ENCODE measurements at places on chromosomes 1 and 21.
A peak's percentile ranks its signal among the peaks of the same experiment; 100 is the strongest.

- DNase-seq, result no peak
These were observed 141.8 kb downstream of the CTH start for GRCh38 chr1:70552662-70553566.

- DNase-seq, result peak; percentile 42
These were observed 12.8 kb upstream of the ZSCAN20 start for GRCh38 chr1:33459691-33460090.

GRCh38 chr21:43937891-43938309, 72.9 kb downstream of the AGPAT3 start:
- no peak for DNase-seq

DNA sequence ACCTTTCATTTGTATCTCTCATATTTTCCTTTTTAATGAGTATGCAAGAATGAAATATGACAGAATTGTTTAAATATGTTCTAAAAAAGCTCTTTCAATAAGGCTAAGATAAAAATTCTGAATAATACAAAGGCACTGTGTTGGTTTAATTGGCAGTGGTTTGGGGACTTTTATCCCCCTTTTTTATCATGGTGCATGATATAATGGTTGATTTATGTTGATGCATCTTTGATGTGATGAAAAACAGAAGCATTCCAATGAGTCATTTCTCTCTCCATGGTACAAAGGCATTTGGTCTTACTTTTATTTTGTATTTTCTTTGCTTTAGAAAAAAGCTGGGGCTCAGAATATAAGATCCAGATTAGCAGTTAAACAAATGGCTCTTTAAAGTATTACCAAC, 127.2 kb upstream of the GREM2 start:
- no peak for DNase-seq

GRCh38 chr1:228212966-228213844, 5.4 kb downstream of the OBSCN start:
- DNase-seq, result peak; percentile 96

DNA sequence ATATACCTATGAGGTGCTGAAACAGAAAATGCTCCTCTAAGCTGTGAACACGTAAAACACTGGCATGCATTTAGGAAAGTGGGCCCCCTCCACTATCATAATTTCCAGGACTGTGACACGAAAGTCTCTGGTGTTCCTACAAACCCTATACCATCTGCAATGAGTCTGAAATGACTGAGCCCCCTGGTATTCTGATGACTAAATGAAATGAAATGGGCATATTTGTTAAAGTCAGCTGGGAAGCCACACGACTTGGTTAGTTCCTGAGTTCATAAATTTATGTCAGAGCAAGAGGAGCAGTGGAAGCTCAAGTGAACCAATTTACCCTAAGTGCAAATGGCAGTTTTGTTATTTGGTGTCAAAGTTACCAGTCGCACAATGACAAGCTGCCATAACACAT, 182.3 kb downstream of the KCTD3 start:
- no peak for DNase-seq

DNA sequence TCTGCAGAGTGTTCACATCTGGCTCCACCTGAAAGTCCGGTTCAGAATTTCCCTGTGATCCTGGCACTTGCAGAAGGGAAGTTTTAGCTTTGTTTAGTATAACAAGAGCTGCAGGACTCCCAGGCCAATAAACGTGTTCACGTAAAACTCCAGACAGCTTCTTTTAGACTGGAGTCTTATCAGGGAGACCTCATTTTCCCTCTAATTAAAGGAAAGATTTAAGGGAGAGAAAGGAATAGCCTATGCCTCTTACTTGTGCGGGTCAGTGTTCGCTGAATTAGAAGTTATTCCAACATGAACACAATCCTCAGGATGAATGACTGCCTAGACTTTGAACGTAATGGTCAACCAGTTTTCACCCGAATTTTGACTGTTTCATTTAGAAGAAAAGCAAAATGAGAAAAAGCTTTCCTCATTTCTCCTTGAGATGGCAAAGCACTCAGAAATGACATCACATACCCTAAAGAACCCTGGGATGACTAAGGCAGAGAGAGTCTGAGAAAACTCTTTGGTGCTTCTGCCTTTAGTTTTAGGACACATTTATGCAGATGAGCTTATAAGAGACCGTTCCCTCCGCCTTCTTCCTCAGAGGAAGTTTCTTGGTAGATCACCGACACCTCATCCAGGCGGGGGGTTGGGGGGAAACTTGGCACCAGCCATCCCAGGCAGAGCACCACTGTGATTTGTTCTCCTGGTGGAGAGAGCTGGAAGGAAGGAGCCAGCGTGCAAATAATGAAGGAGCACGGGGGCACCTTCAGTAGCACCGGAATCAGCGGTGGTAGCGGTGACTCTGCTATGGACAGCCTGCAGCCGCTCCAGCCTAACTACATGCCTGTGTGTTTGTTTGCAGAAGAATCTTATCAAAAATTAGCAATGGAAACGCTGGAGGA, 202.1 kb upstream of the SGIP1 start:
- no peak for DNase-seq

DNA sequence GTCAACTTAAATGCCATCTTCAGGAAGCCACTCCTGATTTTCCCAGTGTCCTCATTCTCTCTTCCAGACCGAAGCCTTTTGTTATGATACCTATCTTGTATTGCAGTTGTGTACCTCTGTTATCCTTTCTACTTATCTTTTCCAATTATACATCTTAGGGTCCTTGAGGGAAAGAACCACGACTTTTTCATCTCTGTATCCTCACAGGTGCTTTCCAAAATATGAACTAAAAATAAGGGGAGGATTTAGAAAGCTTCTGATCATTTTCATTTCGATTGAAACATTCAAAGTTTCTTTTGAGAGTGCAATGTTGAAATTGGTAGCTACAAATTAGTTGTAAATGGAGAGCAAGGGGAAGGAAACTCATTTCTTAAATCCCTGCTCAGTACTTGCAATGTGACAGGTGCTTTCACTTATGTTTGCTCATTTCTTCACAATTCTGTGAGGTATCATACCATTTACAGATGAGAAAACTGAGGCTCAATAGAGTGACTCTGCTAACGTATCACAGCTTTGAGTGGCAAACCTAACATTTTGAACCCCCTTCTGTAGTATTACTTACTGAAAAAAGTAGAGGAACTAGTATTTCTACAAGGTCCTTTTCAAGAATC, 24.2 kb downstream of the SLC19A2 start:
- no peak for DNase-seq

GRCh38 chr1:65804584-65804983, 11.9 kb downstream of the PDE4B start:
- DNase-seq, result peak; percentile 73
